ENCODE measurements at places on chromosomes 6 and 20. TPM values are rescaled to one million over a fixed set of nuclear protein-coding genes. Genes with fewer than 3 reads are reported as not detected.

Gene ME1
- total RNA-seq, result 21.7 TPM

Gene INSM1
- total RNA-seq, result not detected

Gene MTFR2
- total RNA-seq, result 0.90 TPM

Gene ARMC2
- total RNA-seq, result 5.6 TPM

Gene BMP6
- 30.6 TPM for total RNA-seq

Data from cardiac atrium fibroblast (primary cell).